ENCODE measurements at places on chromosomes 12 and 14. TPM values are rescaled to one million over a fixed set of nuclear protein-coding genes. Genes with fewer than 3 reads are reported as not detected.

DNA sequence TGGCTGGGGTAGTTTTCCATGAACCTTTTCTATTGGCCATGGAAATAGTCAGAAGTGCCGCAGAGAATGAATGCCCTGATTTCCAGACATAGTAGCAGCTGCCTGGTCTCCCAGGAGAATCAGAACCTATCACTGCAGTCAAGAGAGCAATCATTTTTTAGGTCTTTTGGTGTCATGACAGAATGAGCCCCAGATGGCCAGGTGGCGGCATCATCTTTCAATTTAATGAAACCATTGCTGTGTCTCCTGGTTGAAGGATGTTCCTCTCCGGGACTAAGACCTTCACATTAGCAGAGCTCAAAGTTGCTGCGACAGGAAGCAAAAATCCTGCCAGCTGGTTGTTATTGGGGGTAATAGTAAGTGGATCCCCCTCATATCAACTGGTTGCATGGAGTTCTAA, 18.8 kb downstream of the TNFAIP2 start:
- no peaks in the 10 kb centered on the region for H3K36me3 ChIP-seq
- no peak for DNase-seq
- no peak overlapping the region for H3K4me3 ChIP-seq

DNA sequence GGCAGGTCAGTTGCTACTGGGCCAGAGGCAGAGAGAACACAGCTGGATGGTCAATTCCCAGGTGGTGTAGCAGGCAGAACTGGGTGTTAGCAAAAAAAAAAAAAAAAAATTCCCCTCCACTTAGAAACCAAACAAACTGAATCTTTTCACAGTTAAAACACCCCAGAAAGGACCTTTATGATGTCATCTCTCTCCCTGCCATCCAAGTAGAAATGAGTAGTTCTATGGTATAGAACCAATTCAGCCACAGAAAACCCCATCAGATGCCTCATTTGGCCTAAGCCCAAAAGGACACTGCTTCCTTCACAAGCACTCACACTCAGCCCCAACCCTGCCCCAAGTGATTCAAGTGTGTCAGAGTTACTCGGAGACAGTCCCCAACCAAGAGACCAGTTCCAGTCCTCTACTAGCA, 230.8 kb downstream of the DPF3 start:
- no peaks in the 10 kb centered on the region for H3K36me3 ChIP-seq
- no peak overlapping the region for H3K27ac ChIP-seq
- no peaks in the 10 kb centered on the region for H3K4me1 ChIP-seq
- H3K27me3 ChIP-seq, result no peaks in the 10 kb centered on the region
- no peak for DNase-seq

Gene LTB4R
- total RNA-seq, result 7.9 TPM

DNA sequence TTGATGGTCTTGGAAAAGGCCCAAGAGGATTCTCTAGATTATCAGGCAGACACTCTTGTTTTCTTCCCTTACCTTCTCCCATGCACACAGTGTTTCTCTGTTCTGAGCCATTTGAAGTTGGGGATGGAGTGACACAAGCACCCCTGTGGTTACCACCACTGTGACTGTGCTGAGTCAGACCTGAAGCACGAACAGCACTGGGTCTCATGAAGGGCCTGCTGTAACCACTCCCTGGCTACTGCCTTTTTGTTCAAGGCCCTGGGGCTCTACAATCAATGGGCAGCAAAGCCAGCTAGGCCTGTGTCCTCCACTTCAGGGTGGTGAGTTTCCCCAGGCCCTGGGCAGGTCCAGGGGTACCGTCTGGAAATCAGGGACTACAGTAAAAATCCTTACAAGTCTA, 65.5 kb downstream of the TSPAN8 start:
- no peak for DNase-seq
- no peaks in the 10 kb centered on the region for H3K36me3 ChIP-seq
- no peak overlapping the region for H3K27ac ChIP-seq
- no peak overlapping the region for H3K4me3 ChIP-seq

Gene RHEBL1
- total RNA-seq, result 6.7 TPM

Gene KRT71
- total RNA-seq, result not detected

- no peak for DNase-seq
- no peaks in the 10 kb centered on the region for H3K4me1 ChIP-seq
- H3K4me3 ChIP-seq, result no peak overlapping the region
- H3K27ac ChIP-seq, result peak overlapping the region; percentile 26
Observed at GRCh38 chr14:94052662-94053061, 26.5 kb downstream of the OTUB2 start.

GRCh38 chr12:82415402-82415801, 57.1 kb downstream of the METTL25 start:
- no peak overlapping the region for H3K27ac ChIP-seq
- H3K4me1 ChIP-seq, result no peaks in the 10 kb centered on the region
- H3K4me3 ChIP-seq, result no peak overlapping the region

DNA sequence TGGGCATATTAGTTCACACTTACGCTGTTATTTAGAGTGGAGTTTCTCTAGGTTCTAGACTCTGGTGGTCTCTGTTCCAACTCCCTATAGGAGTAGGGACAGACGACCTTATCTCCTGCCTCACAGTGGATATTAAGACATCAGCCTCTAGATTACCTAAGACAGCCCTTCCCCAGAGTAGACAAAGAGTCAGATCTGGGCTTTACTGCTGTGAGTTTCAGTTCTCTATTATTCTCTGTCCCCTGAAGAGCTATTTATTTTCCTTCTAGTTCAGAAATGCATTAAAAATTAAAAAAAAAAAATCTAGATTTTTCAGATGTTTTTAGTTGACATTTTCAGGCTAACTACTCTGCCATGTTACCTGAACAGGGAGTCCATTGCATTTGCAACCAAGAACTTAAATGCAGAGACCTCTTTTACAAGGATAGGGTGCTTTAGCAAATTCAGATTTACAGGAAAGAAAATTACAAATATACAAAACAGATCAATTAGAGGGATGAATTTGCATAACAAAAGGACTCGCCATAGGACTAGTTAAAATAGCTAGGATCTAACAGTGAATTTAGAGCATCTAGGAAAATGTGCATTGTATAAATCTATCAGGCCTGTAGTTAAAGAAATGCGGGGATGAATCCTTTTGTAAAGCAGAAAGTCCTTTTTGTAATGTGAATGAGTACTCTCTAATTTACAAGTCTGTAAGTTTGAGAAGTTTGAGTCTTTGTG, 381.4 kb downstream of the APAF1 start:
- H3K36me3 ChIP-seq, result no peaks in the 10 kb centered on the region
- H3K4me1 ChIP-seq, result peaks cover 30% of the 10 kb centered on the region
- peak; percentile 58 for DNase-seq
- H3K27ac ChIP-seq, result no peak overlapping the region
- peaks cover 34% of the 10 kb centered on the region for H3K27me3 ChIP-seq

DNA sequence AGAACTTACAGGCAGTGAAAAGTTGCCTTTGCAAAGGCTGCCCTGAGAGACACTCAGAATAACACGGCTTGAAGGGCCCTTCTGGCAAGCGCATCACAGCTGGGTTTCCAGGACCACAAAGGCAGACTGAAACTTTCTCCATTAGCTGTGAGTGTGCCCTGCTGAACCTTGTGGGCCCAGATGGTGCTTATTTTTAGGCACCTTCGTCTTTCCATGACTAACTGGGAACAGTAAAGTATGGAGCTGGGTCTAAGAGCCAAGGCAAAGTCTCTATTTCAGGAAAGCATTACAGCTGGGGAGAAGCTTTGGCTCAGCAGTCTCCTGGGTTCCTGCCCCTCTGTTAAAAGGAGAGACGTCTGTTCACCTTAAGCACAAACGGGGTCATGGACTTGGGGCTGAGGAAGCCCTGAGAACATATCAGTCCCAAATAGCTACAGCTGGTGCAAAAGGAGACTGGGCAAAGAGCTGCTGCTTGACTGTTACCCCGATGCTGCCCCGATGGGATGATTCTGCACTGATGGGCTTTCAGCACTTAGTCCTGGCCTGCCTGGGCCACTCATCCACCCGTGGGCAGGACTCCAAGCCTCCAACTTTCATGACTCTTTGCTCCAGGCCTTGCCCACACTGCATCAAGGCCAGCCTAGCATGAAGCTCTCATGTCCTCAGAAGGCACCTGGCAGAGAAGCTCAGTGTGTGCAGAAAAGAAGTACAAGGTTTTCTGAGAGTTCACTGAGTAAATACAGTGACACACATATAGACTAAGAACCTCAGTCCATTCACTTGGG, 248.3 kb downstream of the PHLDA1 start:
- DNase-seq, result no peak
- H3K27me3 ChIP-seq, result no peaks in the 10 kb centered on the region
- no peaks in the 10 kb centered on the region for H3K36me3 ChIP-seq
- peaks cover 4% of the 10 kb centered on the region for H3K4me1 ChIP-seq
- H3K27ac ChIP-seq, result no peak overlapping the region

DNA sequence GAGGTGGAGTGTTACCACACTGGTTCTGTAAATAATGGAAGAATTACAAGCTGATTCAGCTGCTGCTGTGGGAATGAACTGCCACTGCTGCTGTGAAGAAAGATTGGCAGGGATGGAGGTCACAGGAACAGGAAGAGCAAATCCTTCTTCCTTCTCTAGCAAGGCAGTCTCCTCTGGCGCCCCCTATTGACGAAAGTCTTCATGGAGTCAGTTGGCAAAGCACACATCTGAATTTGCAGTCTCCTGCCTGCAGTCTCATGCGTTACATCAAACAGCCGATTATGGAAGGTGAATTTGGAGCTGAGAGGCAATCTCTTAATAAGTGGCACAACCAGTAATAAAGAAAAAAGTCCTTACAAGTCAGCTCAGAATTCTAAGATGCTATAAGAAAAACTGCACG, 106.0 kb upstream of the TMTC1 start:
- no peak overlapping the region for H3K4me3 ChIP-seq
- H3K4me1 ChIP-seq, result no peaks in the 10 kb centered on the region
- H3K36me3 ChIP-seq, result no peaks in the 10 kb centered on the region
- peak; percentile 94 for DNase-seq

DNA sequence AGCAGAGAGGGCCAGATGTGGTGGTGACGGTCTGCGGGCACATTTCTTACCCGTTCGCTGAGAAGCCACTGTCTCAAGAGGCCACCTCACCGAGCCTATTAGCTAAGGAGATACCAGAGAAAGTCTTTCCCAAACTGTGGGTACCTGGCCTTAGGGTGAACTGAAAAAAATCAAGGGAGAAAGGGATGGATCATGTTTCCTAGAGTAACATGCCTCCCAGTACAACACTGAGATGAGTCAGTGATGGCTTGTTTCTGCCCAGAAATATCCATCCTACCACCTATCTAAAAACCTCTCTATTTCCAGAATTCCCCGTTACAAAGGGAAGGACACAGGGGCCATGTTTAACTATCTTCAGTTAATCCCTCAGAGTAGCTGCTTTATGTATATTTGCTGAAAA, 83.7 kb downstream of the LMNTD1 start:
- H3K4me3 ChIP-seq, result no peak overlapping the region
- H3K27ac ChIP-seq, result no peak overlapping the region
- no peaks in the 10 kb centered on the region for H3K27me3 ChIP-seq
- no peak for DNase-seq
- peaks cover 4% of the 10 kb centered on the region for H3K36me3 ChIP-seq

Measured in GM23338 (cell line).